ENCODE measurements at places on chromosomes 3 and 15.
A peak's percentile ranks its signal among the peaks of the same experiment; 100 is the strongest.

DNA sequence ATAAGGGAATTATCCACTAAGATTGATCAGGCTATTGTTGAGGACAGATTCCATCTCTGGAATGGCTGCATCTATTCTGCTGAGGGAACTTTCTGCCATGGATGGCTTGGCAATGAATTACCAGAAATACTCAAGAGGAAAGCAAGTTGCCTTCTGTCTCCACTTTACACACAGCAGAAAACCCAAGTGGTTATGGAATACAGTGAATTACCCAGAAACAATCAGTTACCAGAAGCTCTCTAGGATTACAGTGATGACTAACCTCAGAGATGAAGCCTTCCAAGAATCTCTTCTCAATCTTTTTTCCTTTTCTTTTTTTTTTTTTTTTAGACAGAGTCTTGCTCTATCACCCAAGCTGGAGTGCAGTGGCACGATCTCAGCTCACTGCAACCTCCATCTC, 183.3 kb downstream of the WDR76 start:
- DNase-seq, result no peak

DNA sequence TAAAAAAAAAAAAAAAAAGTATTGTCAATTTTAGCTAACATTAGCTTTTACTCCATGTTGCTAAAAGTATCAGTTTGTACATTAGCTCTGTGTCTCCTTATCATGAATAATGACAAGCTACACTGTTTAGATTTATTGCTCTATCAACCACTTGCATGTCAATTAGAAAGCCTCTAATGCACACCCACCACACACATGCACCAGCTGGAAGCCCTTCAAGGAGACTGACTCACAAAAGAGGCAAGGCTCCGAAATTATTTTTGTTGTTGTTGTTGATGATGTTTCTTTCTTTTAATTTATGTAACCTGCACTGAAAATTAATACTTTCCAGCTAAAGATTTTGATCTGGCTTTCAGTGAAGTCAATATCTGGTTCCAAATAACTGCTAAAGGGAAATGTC, 71.5 kb downstream of the ETFA start:
- DNase-seq, result no peak

DNA sequence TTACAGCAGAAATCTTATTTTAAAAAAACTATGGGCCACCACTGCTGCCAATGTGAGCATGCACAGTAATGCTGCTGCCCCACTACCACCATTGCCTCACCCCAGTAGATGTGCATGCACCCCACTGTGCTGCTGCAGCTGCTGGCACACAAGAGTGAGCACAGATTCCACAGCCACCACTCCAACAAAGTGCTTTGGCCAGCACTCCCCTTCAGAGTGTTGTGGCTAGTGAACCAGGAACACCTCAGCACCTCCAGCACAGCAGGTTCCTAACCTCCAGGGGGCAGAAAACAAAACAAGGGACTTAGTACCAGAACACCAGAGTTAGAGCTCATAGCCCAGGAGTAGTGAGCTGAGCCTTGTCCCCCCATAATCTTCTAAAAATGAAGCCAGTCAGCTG, 629.6 kb downstream of the PYDC2 start:
- DNase-seq, result no peak

GRCh38 chr3:54781728-54782127, 146.1 kb downstream of the LRTM1 start:
- DNase-seq, result no peak

GRCh38 chr3:185069037-185070030, 83.5 kb downstream of the C3orf70 start:
- peak; percentile 32 for DNase-seq

DNA sequence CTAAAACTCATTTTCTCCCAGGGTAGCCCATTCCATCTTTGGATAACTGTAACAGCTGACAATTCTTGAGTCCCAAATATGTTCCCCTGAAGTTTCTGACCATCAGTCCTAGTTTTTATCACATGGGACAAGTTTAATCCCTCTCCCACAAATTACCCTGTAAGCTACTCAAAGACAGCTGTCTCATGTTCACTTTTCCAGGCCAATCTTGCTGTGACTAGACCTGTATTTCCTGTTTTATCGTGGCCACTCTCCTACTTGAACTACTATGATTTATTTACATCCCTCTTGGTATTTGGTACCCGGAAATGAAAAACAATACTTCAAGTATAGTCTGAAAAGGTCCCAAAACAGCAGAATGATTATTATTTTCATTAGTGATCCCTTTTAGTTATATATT, 95.1 kb upstream of the MEX3B start:
- no peak for DNase-seq

DNA sequence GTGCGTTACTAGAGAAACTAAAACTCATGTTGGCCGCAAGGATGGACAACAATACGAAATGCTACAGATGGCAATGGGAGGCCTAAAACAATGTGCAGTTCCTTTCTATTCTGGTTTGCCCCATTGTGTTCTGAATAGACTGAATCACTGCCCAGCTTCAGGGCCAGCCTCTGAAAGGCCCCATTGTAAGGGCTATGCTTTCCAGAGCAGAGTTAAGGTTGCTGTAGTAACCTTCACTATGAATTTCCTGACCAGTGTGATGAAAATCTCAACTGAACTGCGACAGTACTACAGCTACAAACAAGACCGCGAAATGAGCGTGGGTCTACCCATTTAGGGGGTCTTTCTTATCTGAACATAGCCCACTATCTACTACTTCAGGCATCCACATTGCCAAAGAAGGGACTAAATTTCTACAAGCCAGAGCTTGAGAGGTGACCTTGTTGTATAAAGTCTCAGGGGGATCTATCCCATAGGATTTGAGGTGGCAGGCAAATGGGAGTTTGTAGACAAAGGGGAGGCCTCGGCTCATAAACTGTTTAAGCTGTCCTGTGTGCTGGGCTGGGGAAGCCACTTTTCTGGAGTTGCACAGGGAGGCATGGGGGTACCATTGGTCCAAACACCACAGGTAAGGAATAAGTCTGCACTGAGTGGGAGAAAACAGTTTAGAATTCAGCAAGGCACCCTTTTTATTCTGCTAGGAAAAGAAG, 80.1 kb downstream of the MYO1E start:
- peak; percentile 50 for DNase-seq

- DNase-seq, result no peak
Observed at GRCh38 chr15:62942428-62942827, 100.1 kb upstream of the TPM1 start.
